ENCODE measurements at places on chromosomes 5 and 9.
A peak's percentile ranks its signal among the peaks of the same experiment; 100 is the strongest.

DNA sequence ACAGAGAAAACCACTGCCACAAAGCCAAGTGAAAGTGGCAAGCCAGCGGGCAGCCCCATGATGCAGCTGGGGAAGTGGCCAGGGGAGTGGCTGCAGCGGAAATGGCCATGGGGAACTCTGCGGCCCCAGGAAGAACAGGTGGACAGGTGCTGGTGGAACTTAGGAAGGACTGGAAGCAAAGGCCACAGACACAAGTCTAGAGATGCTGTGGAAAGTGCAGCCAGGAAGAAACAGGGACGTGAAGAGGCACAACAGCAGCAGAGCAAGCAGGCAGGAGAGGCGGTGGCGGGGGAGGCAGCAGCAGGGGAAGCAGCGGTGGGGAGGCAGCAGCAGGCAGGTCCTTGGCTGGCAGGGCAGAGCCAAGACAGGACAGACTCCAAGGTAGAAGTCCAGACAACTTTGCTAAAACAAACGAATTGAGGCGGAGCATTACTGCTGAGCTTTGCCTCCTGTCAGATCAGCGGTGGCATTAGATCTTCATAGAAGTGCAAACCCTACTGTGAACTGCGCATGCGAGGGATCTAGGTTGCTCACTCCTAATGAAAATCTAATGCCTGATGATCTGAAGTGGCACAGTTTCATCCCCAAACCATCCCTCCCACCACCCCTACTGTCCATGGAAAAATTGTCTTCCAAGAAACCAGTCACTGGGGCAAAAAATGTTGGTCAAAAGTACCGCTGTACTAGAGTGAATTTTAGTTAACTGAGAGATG is 11.8 kb downstream of the SURF6 start:
- DNase-seq = no peak

- no peak for DNase-seq
Measured at GRCh38 chr5:80655231-80655774, 520 bp upstream of the DHFR start.

GRCh38 chr9:105445203-105445881 is 2.5 kb upstream of the FSD1L start:
- no peak for DNase-seq

DNA sequence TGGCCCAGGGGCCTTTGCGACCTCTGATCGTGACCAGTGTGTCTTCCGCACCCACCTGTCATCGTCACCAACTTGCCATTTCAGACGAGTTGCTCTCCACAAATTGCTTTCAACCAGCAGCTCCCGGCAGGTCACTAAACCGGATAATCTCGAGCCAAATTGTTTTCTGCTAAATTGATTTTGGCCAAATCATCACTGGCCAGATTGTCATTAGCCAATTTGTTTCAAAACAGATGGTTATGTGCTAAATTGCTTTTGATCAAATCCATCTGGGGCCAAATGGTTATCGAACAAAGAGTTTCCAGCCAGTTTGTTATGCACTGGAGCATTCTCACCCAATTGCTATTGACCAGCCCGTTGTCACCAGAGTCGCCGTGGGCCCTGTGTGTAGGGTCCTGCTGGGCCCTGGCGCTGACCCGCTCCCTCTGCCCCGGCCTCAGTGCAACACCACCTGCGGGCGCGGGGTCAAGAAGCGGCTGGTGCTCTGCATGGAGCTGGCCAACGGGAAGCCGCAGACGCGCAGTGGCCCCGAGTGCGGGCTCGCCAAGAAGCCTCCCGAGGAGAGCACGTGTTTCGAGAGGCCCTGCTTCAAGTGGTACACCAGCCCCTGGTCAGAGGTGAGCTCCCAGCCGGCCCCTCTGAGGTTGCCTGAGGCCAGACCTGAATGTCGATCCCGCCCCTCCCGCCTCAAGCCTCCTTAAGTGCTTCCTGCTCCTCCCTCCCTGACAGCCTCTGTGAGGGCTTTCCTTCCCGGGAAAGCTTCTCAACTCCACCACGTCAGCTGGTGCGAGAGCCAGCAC is 35.6 kb downstream of the ADAMTSL2 start:
- no peak for DNase-seq

DNA sequence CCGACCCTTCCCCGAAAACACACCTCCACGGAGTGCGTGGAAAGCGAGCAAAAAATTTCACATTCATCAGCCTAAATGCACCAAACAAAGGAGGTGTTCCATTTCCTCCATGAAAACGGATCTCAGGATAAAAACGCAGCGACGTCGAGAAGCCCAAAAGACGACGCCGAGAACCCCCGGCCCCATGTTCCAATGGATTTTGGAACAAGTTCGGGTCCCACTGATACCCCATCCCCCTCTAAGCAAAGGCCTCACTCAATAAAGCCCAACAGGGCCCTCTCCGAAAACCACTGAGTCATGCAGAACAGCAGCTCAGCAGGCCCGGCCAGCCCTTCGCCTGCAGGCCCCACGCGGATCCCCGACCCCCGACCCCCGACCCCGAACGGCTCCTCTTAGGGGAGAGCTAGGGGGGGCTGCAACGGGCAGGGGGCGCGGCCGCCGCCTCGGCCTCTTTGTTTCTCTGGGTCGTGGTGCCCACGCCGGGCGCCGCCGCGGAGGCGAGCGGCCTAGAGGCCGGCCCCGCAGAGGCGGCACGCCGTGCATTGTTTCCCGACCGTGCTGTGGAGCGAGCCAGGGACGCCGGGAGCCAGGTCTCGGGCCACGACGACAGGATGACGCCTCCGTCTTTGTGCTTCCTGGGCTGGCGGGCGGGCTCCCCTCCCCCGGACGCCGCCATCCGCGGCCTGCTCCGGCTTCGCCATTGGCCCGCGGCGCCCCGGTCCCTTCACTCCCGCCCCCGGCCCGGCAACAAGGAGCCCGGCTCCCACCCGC is 915 bp downstream of the ZFAND5 start:
- peak; percentile 75 for DNase-seq

GRCh38 chr5:157993986-157994691 is 135.2 kb upstream of the CLINT1 start:
- DNase-seq = peak; percentile 78

DNA sequence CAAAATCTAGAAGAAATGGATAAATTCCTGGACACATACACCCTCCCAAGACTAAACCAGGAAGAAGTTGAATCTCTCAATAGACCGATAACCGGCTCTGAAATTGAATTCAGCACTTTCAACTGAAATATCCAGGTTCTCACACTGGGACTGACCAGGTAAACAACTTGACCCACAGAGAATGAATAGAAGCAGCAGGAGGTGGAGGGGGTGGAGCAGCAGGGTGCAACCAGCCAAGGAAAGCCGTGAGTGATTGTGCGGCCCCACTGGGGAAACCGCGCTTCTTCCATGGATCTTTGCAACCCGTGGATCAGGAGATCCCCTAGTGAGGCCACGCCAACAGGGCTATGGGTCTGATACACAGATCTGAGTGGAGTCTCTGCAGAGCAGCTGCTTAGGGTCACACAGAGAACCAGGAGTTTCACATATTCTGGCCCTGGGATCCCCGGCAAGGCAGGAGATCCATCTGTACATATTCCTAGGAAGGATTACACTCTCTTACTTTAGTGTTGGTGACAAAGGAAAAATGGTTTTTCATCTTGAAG is 181.5 kb downstream of the SLCO4C1 start:
- no peak for DNase-seq

- DNase-seq = no peak
Measured at GRCh38 chr5:148750614-148751013, 75.8 kb upstream of the ADRB2 start.

GRCh38 chr9:100739666-100740065 is 161.8 kb downstream of the CAVIN4 start:
- DNase-seq = no peak

- DNase-seq = no peak
Measured at GRCh38 chr9:94912700-94913249, 186.3 kb downstream of the AOPEP start.

DNA sequence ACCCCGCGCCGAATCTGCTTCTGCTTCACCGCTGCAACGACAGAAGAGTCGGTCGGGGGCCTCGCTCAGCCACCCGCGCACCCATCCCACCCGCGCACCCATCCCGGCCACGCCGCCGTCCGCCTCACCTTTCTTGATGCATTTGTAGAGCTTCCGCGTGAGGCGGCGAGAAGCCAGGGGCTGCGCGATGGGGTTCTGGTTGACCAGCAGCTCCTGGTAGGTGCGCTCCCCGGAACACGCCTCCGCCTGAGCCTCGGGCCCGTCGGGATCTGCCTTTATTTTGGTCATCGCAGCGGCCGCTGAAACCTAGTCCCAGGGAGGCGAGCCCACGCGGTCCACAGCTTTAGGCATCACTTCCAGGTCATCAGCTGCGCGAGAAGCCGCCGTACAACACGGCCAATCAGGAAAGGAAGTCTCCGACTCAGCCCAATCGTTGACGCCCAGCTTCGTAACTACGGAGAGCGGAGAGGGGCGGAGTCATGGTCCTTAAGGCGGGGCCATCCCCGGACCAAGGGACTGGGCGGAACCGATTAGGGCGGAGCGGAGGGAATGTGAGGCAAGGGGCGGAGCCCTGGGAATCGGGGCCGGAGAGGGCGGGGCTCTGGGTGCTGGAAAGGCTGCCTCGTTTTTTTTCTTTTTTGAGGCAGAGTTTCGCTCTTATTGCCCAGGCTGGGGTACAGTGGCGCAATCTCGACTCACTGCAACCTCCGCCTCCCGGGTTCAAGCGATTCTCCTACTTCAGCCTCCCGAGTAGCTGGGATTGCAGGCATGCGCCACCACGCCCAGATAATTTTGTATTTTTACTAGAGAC is at the start of gene NHP2:
Gene NHP2, minus strand, starts transcription at position 356 of the 811 bp plus-strand sequence. Its CDS starts 68 bp downstream, at position 288.
- peak; percentile 96 for DNase-seq

- DNase-seq = no peak
Measured at GRCh38 chr5:98424681-98425450, 348.6 kb upstream of the RGMB start.

Measured in central memory CD4-positive, alpha-beta T cell (primary cell).